ENCODE measurements at places on chromosomes 1 and 21.

DNA sequence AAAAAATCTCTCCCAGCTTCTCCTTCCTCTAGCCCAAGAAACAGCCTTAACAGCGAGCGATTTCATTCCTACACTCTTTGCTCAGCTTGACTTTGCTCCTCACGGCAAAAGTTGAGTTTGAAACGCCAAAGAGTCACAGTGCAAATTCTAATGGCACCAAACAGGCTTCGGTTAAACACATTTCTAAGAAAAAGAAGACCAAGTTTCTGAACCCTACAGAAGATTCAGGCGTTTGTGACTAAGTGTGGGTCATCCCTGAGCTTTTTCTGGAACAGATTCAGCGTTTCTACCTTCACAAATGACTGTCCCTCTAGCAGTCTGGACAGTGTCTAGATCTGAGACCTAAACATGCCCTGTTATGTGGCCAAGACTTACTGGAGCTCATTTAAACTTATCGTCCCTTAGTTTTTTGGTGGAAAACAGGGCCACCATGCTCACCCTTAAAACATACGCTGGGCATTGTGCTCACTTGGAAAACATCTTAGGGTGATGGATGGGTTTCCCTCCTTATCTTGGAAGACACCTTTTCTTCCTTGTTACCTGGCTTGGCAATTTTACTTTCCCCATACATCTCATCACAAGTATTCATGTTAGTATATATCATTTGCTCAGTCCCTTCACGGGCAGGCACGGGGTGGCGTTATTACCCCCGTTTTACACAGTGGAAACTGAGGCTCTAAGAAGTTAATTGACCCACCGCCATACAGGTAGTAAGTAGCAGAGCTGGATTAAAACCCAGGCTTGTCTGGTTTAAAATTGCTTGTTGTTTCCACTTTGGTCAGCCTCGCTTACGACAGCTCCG, 1.0 kb downstream of the C1orf198 start:
- no peak for DNase-seq

GRCh38 chr1:59331686-59332620, 35.1 kb downstream of the FGGY start:
- DNase-seq, result no peak

DNA sequence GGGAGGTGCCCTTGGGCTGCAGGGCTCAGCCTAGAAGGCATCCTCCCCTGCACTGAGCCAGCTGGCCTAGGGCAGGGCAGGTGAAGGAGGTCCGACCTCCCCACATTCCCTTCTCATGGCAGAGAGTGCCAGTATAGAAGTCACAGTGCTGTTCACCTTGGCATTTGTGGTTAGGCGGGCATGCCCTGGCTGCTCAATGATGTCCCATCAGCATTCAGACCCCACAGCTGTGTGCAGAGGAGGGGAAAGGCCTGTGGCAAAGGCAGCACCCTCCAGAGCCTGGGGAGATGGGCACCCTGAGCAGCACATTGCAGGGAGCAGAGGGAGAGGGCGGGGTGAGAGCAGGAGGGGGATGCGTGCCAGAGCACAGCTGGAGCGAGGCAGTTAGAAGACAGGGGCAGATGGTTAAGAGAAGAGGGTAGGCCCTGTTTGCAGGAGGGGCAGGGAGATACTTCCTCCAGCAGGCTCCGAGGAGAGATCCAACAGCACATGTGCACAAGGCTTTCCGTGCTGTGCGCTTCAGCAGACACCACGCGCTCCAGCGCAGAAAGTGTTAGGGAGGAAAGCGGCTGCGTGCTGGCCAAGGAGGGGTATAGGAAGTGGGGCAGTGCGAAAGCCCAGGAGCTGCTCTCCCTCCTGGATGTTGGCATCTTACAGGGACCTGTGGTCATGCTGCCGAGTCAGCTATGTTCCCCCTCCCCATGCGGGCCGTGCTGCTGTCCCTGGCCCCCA, 43.7 kb upstream of the COL6A1 start:
- no peak for DNase-seq

DNA sequence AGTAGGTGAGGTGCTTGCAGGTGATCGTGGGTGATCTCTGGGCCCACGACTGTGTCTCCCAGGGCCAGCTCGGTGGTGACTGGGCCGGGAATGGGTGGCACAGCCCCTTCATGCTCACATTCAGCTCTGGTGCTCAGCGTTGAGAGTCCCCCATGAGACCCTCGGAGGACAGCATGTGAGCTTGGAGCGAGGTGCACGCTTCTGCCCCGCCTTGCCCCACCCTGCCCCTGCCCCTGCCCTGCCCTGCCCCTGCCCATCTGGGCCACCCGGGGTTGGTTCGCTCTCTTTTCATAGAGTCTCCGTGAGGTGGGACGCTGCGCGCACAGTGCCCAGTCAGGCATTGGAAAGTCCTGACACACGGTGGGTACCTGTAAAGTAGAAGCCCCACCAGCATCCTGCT, 75.3 kb upstream of the ACTL8 start:
- DNase-seq, result no peak

DNA sequence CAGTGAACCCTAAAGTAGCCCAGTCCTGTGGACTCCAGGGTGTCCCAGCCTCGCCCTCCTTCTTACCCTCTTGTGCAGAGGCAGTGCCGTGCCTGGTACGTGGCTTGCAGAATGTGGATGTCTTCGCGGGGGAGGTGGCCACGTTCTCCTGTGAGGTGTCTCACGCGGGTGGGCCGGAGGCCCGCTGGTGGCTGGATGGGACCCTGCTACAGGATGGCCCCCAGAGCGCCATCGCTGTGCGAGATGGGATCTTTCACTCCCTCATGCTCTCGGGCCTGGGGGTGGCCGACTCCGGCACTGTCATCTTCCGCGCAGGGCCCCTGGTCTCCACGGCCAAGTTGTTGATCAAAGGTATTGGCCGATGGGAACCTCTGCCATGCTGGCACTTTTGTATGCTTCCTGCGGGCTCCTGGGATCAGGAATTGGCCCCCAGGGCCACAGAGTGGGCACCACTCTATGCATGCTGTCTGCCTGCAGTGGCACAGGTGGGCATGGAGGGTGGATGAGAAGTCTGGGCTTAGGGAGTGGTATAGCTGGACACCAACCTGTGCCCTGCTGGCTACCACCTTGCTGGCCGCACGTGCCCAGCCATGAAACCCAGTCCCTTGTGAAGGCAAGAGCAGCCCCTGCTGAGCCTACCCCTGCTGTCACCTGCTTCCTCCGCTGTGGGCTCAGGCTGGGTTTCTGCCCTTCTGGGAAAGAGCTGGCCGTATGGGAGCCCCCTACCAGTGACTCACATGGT, 92.9 kb downstream of the TRIM11 start:
- DNase-seq, result no peak

DNA sequence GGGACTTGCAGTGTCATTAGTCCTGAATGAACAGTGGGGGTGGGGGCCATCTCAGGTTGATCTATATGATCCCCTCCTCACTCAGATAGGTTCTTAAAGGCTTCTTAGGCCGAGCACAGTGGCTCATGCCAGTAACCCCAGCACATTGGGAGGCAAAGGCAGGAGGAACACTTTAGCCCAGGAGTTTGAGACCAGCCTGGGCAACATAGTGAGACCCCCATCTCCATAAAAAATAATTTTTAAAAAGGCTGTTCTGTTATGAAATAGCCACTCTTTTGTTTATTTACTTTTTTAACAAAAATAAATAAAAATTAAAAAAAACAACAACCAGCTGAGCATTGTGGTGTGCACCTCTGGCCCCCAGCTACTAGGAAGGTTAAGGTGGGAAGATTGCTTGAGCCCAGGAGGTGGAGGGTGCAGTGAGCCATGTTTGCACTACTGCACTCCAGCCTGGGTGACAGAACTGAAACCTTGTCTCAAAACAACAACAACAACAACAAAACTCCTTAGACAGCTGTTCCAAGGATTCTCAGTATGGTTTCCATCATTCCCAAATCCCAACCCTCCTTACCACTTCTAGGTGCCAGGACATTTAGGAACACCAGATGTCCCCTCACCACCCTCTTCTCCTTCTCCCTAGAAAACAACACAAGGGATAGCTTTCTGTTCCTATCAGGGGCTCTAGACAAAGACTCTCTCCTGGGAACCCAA, 2.0 kb upstream of the TRAPPC3 start:
- no peak for DNase-seq

DNA sequence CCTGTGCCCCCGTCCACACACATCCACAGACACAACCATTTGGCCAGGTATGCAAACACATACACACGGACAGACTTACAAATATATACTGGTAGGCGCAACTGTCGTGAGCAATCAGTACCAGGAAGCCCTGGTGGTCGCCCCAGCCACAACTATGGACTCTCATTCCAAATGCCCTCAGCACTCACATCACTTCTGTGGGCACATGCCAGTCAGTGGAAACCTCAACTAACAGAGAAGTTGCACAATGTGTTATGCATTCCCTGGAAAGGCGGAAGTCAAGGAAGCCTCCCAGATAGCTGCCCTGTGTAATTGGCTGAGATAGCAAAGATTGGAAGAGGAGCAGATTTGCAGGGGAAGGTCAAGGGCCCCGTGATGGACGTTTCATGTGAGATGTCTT, 1.4 kb upstream of the HEYL start:
- DNase-seq, result no peak

GRCh38 chr1:213194383-213194782, 143.3 kb downstream of the RPS6KC1 start:
- no peak for DNase-seq

- DNase-seq, result no peak
These were observed 17.5 kb upstream of the PDIK1L start for GRCh38 chr1:26094076-26094669.

GRCh38 chr1:31759298-31760023, 4.7 kb downstream of the ADGRB2 start:
- DNase-seq, result no peak

GRCh38 chr1:234915924-234916675, 212.5 kb downstream of the TOMM20 start:
- no peak for DNase-seq

- no peak for DNase-seq
These were observed 72.4 kb downstream of the ZNF281 start for GRCh38 chr1:200337410-200337809.

DNA sequence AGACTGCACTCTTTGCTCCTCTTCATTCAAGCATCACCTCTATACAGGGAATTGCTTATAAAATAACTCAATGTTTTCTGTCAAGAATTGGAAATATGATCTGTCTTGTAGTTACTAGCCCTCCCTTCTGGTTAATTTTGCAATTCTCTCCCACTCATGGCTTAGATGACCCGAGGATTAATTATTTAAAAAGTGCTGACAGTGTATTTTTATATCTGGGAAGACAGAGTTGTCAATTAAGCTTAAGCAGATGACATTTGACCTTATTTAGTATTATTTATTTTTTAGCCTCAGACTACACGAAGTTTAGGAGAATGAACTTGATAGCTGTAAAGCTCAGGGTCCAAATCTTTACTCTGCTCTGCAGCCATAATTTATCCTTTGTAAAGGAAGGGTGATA, 538.5 kb downstream of the NEGR1 start:
- no peak for DNase-seq

- no peak for DNase-seq
These were observed 31.0 kb upstream of the TGFBR3 start for GRCh38 chr1:91916811-91917460.

DNA sequence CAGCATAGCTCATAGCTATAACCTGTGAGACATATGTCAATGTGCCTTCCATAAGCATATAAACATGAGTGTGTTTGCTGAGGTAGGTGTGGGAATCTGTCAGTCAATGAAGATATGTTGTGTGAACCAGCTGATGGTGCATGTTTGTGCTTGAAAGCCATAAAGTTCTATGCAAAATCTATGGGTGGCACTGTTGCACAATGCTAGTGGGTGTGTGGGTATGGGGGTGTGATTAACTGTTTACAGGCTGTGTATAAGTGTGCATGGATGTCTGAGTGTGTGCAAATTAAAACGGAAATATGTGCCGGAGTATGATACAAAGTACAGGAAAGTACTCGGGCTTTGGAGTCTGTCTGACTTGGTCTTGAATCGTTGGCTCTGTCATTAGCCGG, 1.0 kb upstream of the ATP2B4 start:
- no peak for DNase-seq

DNA sequence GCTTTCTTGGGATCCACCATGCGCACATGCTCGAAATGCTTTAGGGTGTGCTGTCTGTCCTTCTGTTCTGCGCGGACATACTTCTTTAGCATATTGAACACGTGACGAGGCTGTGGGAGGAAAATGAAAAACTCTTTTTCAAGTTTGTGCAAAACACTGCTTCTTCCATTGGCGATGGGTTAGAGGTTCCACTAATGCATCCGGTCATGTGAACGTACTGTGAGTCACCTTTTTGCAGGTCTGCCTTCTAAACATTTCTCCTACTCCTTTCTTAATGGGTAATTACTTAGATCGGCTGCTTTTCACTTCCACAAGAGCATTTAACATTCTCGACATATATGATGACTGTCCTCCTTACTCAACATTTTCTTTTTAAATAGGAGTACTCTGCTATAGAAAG, 214.9 kb downstream of the APP start:
- no peak for DNase-seq

DNA sequence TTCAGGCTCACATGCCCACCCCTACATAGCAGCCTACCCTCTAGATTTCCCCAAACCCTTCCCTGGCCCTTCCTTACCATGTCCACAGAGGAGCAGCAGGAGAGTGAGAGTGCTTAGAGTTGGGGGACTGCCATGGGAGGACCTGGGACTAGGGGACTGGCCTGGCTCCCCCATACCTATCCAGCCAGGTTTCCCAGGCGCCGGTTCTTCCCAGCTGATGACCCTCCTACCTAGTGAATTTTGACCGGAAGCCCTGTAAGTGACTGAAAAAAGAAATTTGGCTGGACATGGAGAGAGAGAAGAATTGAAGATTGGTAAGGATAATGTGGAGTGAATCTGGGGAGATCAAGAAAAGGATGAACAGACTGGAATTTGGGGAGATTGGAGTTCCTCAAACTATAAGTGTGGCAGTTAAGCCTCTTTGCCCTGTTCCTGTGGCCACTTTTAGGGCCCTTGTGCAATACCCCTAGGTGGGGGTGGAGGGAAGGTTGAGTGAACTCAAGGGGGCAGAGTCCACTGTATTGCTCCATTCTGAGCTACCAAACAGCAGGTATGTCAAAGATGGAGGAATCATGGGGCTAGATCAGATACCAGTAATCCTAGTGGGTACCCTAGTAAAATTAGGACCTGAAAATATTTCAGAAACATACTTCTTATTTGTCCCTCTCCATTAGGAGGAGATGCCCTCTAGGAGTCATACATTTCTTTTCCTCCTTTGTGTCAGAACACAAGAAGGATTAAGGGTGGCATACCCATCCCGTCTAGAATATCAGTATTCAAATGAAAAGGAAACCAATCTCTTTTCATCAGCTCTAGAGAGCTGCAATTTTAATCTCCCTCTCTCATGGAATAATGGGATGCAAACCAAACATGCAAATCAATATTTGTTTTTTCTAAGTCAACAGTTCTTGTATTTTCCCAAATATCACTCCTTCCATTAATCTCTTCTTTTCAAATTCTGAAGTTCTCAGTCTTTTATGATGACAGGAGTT, 1.2 kb downstream of the HJV start:
- no peak for DNase-seq

- no peak for DNase-seq
These were observed 24.4 kb downstream of the RGS4 start for GRCh38 chr1:163093579-163093978.

GRCh38 chr1:56821462-56821797, 2.2 kb upstream of the FYB2 start:
- DNase-seq, result no peak

DNA sequence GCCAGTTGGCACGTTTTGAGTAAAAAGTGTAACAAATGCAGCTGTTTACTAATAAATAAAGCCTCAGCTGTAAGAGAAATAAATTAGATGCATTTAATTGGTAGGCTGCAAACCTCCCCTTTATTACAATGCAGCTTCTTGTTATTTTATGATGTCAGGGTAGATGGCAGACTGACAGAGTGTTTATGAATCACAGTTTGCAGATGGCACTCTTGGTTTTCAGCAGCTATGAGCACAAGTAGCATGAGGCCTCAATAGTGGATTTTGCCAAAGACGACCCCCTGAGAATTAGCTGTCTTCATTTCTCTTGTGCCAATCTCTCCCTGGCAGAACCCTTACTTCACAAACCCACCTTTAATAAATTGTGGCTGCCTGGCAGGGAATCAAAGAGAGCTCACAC, 161.2 kb upstream of the C1orf87 start:
- no peak for DNase-seq
